ENCODE measurements at places on chromosomes 12 and 14.

- no peak for DNase-seq
Observed at GRCh38 chr12:114783089-114783618, 99.2 kb upstream of the TBX3 start.

DNA sequence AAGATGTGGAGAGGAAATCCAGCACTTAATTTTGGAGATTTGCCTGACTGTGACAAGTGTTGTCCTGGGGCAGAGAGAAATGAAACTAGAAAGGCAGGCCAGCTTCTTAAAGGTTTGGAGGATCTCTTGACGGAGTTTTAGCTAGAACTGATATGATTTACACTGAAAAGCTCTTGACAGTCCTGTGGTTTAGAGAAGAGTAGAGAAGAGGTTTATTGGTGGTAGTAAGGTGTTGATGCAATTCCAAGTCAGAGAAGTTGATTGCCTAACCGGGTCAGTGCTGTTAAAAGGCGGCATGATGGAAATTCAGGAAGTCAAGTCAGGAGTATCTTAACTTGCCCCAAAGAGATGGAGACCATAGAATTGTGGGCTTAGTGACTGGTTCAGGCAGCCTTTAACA, 89.0 kb upstream of the TRAF3 start:
- no peak for DNase-seq

GRCh38 chr12:56104815-56105608, 653 bp downstream of the PA2G4 start:
- no peak for DNase-seq

DNA sequence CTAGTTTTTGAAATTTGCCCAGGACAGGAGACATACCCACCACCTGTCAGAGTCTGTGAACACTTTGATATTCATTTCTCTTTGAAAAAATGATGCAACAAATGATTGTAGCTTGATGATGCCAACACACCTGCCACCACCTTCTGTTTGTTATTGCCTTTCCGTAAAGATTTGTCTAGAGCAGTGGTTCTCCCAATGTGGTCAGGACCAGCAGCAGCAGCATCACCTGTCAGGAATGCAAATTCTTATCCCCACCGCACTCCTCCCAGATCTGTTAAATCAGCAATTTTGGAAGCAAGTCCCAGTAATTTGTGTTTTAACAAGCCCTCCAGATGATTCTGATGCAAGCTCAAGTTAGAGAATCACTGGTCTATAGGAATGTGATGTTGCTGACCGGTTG, 9.9 kb downstream of the CCDC175 start:
- DNase-seq, result no peak

- no peak for DNase-seq
Observed at GRCh38 chr12:93922583-93923006, 225.8 kb upstream of the PLXNC1 start.

DNA sequence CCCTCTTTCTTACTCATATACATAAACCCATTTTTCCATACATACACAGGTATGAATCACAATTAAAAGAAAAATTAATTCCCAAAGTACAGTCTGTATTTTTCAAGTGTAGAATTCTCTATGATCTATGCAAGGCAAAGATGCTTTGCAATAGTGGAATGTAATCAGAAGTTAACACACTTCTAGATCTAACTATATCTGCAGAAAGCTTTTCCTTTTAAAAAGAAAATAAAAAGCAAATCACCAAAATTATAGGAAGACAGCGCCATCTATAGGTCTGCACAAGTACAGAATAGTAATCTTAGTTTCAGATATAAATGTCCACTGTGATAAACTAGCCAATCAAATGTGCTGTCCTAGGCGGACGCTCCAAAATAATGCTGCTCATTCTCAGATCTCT, 22.0 kb downstream of the SLC25A21 start:
- DNase-seq, result peak; percentile 9

GRCh38 chr12:126907900-126908764, 1358.8 kb upstream of the TMEM132C start:
- no peak for DNase-seq

GRCh38 chr12:91654087-91654486, 471.5 kb upstream of the DCN start:
- DNase-seq, result no peak

DNA sequence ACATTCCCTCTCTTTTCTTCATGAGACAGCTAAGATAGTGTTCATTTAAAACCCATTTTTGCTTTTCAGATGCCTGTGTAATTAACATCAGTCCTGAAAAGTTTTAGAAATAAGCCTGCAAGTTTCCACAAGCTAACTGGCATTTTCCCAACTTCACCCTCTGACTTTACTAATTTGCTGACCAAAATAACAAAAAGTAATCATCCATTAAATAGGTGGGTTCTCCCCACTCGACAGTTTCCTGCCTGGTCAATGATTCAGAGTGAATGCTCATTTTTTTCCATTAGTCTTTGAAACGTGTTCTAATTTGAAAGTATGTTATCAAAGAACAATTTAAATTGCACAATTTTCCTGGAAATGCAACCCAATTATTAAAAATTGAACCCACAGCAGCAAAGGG, 23.6 kb downstream of the NELL2 start:
- no peak for DNase-seq

DNA sequence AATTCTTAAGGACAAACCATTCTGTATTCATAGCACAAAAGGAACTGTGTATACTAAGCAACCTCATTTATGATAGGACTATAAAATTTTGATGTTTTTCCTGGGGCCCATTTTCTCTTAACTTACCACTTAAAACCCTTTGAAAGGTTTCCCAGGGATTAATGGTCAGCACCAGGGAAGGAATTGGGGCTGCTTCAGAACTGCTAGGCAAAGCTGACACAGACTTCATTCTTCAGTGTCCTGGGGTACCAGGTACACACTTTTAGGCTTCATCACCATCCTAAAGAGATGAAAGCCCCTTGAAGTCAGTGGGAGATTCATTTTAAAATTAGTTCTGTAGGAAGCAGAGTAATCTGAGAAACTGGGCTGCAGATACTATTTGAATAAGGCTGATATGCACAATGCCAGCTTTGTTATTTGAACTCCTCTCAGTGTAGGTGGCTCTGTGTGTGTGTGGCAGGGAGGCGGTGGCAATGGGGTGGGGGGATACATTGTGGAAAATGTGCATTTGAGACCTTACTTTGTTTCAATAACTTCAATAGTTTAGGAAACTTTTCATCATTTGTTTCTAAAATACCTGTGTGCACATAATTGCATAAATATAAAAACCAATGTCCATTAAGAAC, 329.3 kb upstream of the DCN start:
- no peak for DNase-seq

Data from CD4-positive, alpha-beta T cell treated with Interleukin-21 for 1 hour (primary cell).